ENCODE measurements at places on chromosomes 1 and 21.
A peak's percentile ranks its signal among the peaks of the same experiment; 100 is the strongest.

DNA sequence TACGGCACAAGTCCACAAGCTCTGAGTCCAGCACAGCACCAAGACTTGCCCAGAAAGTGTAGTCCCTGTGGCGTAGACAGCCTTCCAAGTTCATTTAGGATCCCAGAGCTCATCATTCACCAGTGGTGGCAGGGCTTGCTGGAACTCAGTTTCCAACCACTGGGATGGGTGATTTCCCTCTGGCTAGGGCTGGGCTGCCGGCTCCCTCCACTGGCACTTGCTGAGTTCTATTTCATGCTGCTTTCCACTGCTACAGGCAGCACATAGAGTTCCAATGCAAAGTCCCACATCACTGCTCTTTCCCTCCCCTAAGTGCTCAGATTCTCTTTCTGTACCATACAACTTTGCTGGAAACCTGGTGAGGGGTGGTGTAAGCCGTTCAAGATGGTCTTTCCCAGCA lies 510.3 kb upstream of the TMPRSS15 start:
- DNase-seq: no peak

- DNase-seq: no peak
Observed at GRCh38 chr1:182867861-182868260, 28.7 kb downstream of the DHX9 start.

DNA sequence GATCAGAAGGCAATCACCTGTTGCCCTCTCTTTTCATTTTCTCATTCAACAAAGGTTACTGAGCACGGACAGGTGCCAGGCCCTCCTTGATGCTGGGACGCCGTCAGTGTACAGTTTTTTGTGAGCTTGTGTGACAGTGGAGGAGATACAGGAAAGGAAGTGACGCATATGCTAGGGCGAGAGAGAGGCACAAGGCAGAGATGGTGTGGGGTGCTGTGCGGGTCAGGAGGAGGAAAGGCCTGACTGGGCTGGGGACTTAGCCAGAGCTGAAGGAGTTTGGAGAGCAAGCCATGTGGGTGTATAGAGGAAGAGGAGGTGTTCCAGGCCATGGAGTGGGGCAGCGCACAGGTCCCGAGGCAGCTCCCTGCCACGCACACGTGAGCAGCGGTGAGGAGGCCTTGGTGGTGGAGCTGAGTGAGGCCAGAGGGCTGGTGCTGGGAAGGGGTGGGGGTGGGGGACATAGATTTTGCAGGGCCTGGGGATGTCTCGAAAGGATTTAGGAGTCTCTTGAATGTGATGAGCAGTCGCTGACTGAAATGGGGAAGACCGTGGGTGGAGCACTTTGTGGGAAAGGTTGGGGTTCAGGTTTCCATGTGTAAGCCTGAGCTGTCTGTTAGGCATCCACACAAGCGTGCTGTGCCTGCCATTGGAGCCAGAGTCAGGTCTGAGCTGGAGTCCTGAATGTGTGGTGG lies 46.0 kb downstream of the TRAPPC10 start:
- no peak for DNase-seq

GRCh38 chr1:6447818-6448748 lies 17.9 kb downstream of the TNFRSF25 start:
- no peak for DNase-seq

DNA sequence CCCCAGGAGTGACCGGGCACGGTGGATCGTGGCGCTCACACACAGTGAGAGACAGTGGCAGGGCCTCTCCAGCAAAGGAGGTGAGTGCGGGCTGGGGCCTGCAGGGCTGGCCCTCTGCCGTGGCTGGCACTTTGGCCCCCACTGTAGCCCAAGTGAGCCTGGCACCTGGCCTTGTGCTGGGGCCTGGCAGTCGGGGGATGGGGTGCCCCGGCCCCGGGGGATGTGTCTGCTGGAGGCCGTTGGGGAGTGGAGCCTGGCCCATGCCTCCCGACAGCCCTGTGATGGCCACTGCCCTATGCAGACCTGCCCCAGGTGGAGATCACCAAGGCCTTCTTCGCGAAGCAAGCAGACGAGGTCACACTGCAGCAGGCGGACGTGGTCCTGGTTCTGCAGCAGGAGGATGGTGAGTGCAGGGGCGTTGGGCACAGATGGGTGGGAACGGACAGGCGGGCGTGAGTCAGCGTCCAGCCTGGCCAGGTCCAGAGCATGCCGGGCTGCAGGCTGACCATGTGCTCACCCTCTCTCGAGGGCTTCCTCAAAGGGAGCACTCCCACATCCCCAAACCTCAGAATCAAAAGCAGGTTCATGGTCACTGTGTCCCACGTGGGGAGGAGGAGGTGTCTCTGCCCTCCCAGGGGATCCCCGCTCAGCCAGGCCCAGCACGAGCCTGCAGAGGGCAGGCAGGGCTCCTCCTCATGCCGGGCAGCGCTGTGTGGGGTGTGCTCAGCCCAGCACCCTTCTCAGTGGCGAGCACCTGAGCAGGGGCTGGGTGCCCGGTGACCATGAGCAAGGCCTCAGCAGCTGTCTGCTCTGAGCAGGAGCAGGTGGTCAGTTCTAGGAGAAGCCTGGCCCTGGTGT lies 25.3 kb downstream of the ARHGEF16 start:
- no peak for DNase-seq

- DNase-seq: no peak
Observed at GRCh38 chr1:58585166-58585565, 8.1 kb upstream of the TACSTD2 start.

- DNase-seq: no peak
Observed at GRCh38 chr1:172180501-172181285, 239.8 kb upstream of the C1orf105 start.

DNA sequence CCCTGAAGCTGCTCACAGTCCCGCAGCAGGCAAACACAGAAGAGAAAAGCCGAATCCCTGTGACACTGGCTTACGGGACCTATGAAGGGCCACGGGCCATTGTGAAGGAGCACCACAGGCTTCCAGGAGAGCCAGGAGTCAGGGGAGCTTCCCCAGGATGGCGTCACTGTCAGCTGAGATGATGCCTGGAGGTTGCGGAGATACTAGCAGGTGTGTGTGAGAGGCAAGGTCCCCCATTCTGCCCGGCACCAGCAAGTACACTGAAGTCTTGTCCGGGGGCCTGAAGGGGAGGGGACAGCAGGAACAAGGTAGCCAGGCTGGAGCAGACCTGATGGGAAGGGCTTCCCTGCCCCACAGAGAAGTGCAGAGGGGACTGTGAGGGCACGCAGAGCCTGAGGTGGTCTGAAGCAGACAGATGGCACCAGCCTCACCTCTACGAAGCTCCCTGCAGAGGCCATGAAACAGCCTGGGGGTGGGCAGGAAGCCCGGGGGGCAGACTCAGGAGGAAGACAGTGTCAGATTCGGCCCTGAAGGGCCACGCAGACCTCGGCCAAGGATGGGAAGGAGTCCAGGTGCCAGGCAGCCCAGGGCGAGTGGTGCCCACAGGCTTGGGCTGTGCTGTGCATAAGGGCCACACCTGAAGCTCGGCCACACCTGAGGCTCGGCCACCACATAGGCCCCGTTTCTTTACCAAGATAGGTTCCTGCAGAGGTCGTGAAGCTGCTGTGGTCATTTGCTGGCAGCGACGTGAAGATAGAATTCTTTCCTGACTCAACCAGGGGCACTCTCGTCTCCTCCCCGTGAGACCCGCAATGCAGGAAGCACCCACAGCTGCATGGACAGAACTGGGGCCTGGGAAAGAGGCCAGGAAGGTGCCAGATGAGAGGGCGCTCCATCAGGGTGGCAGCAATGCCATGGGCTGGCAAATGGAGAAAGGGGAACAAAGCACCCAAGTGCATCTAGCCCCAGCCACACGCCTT lies 10.1 kb downstream of the TCP10L start:
- DNase-seq: no peak

DNA sequence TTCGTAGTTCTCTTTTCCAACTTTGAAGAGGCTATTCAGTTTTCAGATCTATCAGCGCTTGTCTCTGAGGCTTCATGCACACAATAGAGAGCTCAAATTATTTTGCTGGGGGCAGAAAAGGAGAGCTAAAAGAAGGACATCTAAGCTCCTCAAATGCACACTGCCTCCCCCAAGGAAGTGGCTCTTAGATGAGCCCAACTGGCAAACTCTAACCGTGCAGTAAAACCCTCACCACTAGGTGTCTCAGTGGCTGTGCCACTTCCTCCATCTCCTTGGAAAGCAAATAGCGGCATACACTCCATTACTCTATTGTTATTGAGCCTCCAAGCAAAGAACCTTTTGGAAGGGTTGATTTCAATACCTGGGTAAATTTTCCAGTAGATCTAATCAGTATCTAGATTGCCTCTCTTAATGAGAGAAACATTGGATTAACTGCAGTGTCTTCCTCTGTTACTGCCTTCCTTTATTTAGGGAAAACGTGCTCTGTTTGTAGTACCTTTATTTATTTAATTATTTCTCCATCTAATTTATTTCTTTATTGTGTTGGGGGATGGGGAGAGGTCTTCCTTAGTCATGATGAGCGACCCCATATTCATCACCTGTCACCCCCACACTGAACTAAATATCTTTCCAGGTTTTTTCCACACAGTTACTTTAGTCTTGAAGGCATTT lies 9.2 kb upstream of the SFPQ start:
- peak; percentile 21 for DNase-seq

DNA sequence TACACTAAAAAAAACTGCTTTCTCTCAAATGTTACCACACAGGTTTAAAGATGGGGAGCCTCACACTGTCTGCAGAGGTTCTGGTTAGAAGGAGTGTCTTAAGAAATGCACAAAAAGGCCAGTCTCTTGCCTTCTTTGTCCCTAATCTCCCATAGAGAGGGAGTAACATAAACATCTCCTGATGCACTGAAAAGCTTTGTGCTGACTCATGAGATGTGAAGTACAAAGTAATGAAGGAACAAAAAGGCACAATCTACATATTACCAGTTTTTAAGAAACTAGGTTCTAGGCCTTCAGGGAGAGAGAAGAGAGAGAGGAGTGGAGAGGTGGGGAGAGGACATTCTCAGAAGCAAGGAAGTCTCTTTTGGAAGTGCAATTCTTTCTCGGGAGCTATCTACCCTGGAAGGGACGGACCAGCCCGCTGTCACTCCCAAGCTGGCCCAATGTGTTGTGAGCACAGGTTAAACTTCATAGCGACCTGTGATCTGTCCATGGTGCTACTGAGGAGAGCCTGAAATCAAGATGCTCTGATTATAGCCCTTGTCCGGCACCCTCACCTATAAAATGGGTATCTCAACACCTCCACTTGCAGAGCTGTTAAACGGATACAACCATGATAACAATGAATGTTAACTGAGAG lies 458.1 kb downstream of the DISC1 start:
- no peak for DNase-seq

DNA sequence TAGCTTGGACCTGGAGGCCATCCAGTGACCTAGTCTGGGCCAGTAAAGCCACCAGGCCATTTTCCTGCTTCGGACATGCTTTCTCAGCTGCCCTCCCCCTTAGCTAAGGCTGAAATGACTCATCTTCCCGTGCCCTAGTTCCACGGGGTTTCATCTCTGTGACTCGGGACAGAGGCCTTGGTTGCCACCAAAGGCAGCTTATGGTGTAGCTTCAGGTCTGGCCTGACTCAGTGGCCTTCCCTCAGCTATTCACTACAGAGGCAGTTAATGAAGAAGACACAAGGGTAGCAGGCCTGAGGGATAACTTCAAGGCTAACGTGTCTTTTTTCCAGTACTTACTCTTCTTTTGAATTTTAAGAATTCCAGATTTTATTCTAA lies 82.4 kb downstream of the PBX1 start:
- no peak for DNase-seq

GRCh38 chr21:45365608-45366241 lies 39.2 kb upstream of the COL18A1 start:
- no peak for DNase-seq

DNA sequence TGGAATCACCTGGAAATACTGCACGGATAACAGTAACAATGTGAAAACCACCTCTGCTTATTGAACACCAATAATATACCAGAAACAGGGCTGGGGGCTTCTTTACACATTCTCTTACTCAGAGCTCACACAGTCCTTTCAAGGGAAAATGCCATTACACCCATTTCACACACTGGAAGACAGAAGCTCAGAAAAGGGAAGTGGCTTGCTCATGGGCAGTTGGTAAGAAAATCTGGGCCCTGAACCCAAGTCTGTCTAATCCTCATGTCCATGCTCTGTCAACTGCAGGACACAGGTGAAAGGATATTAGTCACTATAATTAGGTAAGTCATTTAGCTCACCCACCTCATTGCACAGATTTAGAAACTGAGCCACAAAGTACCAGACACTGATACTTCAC lies 18.6 kb downstream of the C8A start:
- no peak for DNase-seq

GRCh38 chr21:42959728-42960127 lies 14.6 kb upstream of the PKNOX1 start:
- no peak for DNase-seq

DNA sequence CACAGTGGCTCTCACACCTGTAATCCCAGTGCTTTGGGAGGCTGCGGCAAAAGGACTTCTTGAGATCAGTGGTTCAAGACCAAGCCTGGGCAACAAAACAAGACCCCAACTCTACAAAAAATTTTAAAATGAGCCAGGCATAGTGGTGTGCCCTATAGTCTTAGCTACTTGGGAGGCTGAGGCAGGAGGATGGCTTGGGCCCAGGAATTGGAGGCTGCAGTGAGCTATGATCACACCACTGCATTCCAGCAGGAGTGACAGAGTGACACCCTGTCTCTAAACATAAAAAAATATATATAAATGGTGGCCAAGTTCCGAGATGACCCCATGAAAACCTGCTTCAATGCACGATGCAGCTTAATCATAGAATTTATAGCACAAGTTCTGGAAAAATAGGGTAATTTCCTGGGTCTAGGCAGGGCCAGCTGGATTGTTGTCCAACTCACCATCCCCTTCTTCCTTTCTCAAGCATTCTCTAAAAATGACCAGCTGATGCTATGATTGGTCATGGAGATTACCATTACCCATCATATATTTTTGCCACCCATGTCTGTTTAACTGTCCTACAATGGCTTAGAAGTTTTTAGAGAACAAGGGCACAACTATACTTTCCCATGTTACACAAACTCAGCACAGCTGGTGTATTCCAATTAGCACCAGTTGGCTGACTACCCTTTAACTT lies 5.3 kb upstream of the GNPAT start:
- DNase-seq: no peak

GRCh38 chr1:234614081-234614489 lies 4.1 kb upstream of the IRF2BP2 start:
- DNase-seq: no peak

DNA sequence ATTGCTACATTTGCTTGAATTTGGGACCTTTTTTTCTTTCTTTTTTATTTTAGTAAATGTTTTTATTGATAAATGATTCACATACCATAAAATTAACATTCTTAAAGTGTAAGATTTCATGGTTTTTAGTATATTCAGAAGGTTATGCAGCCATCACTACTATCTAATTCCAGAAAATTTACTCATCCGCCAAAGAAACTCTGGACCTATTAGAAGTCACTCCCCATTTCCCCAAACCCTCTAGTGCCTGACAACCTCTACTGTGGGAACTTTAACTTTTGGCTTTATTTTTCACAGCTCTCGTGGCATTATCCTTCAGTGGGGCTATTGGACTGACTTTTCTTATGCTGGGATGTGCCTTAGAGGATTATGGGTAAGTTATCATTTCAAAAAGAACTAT lies 4.5 kb downstream of the LEPR start:
- DNase-seq: no peak

DNA sequence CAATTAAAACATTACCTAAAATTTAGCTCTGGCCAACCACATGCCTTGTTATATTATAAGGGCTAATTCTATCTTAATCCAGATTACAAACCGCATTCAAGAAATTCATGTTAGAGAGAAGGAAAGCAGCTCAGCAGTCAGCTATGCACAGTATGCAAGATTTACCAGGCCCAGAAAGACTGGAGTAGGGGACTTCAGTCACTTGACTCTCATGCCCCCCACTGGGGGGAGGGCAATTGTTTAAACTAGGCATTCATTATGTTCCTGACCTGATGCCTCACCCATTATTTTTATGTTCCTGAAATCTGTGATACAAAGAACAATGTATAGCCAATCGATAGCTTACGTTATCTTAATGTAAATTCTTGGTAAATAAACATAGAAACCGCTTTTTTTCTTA lies 96.9 kb downstream of the ZNF644 start:
- DNase-seq: no peak

All from stimulated activated CD8-positive, alpha-beta memory T cell treated with anti-CD3 and anti-CD28 coated beads, Interleukin-7, amount 100 ng/mL, for 24 hours (primary cell).